ENCODE measurements at places on chromosomes 11 and 22. TPM values are rescaled to one million over a fixed set of nuclear protein-coding genes. Genes with fewer than 3 reads are reported as not detected.

DNA sequence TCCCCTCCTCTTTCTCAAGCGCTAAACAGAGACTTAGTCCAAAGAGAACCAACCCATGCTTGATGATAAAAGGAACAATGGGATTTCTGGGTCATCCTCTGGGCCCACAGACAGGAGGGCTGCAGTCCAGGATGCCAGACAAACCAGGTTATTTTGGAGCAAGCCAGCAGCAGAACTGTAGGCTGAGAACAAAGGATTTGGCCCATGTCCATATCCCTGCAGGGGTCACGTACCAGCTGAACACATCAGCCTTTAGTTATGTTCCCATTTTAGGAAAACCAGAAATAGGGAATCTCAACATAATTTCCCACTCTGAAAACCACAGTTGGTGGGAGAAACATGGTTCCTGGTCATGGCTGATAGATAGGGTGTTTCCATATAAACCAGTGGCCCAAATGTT lies 533.6 kb upstream of the CADM1 start:
- DNase-seq: no peak

DNA sequence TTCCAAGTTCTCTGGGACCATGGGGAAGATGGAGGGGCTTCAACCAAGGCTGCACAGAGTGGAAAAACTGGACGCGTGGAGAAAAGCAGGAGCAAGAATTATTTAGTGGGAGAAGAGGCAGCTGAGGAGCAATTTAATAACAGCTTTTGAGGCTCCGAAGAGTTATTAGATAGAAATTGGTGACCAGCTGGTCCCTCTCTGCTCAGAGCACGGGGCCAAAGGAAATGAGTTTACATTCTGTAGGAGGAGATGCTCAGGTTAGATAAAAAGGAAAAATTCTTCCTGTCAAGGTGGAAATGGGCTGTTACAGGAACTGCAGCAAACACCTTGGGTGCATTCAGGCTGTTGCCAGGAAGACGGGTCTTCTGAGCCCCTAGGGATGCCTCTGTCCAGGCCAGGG lies 47.0 kb upstream of the GALNT18 start:
- DNase-seq: no peak

GRCh38 chr22:35322893-35323292 lies 23.2 kb downstream of the TOM1 start:
- DNase-seq: no peak

- no peak for DNase-seq
These were observed 6.5 kb upstream of the NUP160 start for GRCh38 chr11:47854667-47855066.

Gene GAL3ST1
- total RNA-seq: 13.0 TPM

Gene CDCA5
- total RNA-seq: 6.4 TPM

Gene HEPN1
- not detected for total RNA-seq

Gene FUT4
- 13.9 TPM for total RNA-seq

Gene RAG2
- total RNA-seq: not detected

Gene C11orf42
- total RNA-seq: not detected

Gene BCO2
- 30.8 TPM for total RNA-seq
